CD8-positive, alpha-beta T cell (primary cell): ENCODE measurements at places on chromosomes 3 and 15. TPM values are rescaled to one million over a fixed set of nuclear protein-coding genes. Genes with fewer than 3 reads are reported as not detected.

The ROPN1 gene
- total RNA-seq, result not detected

The RBMS3 gene
- total RNA-seq, result not detected

The FRMD5 gene
- total RNA-seq, result not detected

The SAXO2 gene
- 2.9 TPM for total RNA-seq

The DGKG gene
- total RNA-seq, result not detected

The PAQR5 gene
- total RNA-seq, result not detected

The FAM81A gene
- total RNA-seq, result not detected

The CAND2 gene
- total RNA-seq, result 1.1 TPM

The LRRC49 gene
- not detected for total RNA-seq

The ACP3 gene
- not detected for total RNA-seq

The RHCG gene
- not detected for total RNA-seq

The RARB gene
- total RNA-seq, result not detected
